ENCODE measurements at places on chromosomes 3 and 15. TPM values are rescaled to one million over a fixed set of nuclear protein-coding genes. Genes with fewer than 3 reads are reported as not detected.

- no peak for DNase-seq
Measured at GRCh38 chr3:32104492-32104891, 1.9 kb upstream of the GPD1L start.

DNA sequence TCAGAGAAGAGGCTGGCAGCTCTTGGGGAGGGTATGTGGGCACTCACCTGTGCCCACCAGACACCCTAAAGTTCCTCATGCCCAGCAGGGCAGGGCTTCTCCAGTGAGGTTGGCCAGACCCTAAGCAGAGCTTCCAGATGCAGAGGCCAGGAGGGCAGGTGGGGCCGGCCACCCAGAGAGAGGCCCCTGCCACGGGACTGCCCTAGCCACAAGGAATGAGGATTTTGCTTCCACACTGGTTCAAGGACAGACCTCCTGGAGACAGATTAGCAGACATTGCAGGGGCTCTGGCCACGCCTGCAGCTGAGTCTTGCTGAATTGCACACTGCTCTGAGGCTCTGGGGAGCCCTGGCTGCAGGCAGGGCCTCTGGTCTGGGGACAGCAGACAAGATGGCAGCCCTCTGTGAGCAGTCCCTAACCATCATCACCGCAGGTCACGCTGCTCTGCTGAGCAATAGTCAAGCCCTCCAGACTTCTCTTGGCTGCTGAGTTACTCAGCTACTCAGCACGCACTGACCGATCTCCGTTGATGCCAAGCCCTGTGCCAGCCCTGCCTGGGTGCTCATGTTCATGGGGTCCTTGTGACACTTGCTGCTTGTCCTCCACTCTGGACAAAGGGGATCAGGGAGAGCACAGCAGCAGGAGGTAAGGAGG lies 117.4 kb upstream of the ABHD17C start:
- DNase-seq, result no peak

DNA sequence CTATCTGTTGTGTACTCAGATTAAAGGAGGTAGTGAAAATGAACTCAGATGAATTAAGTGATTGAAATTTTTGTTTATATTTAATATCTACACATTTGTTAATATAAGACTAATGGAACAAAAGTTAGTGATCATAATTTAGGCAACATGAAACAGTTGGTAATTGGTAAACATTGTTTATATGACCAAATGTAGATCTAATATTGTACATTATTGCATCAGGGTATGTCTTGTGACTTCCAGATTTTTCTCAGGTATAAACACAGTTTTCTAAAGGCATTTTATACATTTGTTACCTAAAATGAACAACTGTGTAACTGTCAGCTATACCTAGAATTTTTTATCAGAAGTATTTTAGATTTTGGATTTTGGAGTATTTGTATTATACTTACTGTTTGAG lies 14.8 kb downstream of the GMPS start:
- DNase-seq, result no peak

DNA sequence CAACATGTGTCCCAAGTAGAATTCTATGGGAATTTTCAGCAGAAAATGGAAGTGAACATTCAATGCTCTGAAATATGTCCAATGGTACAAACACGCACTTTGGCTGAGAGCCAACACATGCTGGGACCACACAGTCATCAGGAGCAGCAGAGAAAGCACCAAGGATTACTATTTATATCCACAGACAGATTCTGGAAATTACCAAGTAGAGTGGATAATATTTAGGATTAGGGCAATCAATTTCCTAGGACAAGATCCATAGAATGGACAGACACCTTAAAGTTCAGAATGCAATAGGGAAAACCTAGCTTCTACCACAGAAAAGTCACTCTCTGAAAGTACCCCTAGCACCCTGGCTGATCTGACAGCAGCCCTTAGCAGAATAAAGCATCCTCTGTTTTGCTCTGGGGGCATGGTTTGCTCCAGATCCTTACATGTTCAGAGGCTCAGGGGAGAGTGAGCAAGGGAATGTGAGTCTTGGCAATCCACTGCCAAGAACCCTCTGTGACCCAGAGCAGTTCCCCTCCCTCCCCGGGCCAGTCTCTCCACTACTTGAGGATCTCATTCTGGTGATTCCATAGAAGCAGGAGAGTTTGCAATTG lies 206.0 kb upstream of the WNT5A start:
- no peak for DNase-seq

Gene GPR176
- 0.14 TPM for total RNA-seq

GRCh38 chr3:52055537-52056351 lies 627 bp downstream of the DUSP7 start:
- DNase-seq, result peak; percentile 78

GRCh38 chr3:135922903-135923250 lies 42.7 kb upstream of the PPP2R3A start:
- no peak for DNase-seq

DNA sequence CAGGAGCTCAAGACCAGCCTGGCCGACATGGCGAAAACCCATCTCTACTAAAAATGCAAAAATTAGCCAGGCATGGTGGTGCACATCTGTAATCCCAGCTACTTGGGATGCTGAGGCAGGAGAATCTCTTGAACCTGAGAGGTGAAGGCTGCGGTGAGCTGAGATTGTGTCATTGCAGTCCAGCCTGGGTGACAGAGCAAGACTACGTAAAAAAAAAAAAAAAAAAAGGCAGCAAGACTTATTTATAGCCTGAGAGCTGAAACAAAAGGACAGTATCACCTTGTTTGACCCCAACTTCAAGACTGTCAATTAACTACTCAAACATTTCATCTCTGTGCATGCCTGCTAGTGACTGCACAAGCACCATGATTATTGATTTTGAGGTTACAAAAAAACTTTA lies 478.9 kb upstream of the GBE1 start:
- DNase-seq, result no peak

DNA sequence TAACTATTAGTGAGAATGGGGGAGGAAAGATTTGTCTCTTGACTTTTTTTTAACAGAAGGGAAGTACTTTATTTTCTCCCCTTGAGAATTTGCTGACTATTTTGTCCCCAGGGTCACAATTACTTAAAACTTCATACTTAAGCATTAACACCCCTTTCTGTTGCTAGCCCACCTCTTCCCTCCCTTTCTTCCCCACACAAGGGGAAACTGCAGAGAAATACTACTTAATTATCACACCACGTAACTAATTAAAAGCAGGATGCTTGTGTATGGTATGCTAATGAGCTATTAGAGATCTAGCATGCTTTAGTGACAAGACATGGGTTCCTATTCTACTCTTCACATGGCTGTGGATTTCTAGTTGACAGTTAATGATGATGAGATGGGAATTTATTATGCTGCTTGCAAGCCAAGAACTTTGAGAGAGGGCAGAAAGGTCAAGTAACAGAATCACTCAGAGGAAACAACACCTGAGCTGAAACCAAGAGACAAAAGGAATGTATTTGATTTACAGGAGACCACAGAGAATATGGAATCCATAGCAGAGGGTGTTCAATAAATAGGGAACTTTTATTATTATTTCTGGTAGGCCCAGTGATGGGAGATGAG lies 179.2 kb downstream of the LSAMP start:
- no peak for DNase-seq

DNA sequence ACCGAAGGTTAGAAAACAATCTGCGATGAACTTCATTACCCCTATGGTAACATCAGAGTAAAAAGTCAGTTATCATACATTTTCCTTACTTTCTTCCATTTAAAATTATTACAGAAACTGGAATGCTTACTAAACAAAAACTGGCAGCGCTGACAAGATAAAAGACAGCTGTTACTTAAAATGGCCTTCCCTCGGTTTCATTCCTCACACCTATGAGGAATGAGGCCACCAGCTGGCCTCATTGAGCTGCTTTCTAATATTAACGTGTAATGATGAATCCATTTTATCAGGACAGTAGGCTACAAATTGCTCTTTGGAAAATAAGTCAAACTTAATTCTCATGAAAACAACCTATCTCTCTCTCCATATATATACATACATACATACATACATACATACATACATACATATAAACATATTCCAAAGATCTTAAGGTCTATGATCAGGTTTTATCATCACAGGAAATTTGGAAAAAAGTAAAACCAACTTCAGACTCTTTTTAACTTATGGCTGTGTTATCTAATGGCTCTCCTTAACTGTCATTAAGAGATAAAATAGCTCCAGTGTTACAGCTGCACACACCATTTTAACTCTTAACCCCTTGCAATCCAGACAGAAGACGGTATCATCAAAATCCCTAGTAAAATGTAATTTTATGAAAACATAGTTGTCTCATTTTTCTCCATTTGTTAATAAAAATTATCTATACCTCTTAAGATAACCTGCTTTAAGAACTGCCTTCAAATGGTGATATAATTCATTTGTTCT lies 5.2 kb downstream of the CCNL1 start:
- DNase-seq, result no peak

GRCh38 chr3:128144512-128145187 lies 8.6 kb upstream of the EEFSEC start:
- DNase-seq, result no peak

- DNase-seq, result no peak
Measured at GRCh38 chr3:142779591-142779990, 55.8 kb downstream of the TRPC1 start.

DNA sequence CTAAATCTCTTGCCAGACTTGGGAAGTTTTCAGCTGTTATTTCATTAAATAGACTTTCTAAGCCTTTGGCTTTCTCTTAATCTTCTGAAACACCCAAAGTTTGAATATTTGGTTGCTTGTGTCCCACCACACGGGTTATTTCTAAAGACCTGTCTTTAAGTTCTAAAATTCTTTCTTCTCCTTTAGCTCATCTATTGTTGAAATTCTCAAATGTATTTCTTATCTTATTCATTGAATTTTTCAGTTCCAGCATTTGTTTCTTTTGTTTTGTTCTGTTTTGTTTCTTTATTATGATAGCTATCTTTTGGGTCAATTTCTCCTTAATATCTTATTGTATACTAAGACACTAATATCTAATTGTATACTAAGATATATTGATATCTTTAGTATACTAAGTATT lies 97.0 kb downstream of the ARRDC4 start:
- no peak for DNase-seq
